Stimulated activated CD8-positive, alpha-beta memory T cell treated with anti-CD3 and anti-CD28 coated beads, Interleukin-12 subunit alpha, Interleukin-12 subunit beta, amount 100 ng/mL, for 1 hour (primary cell): ENCODE measurements at places on chromosomes 1 and 21.

DNA sequence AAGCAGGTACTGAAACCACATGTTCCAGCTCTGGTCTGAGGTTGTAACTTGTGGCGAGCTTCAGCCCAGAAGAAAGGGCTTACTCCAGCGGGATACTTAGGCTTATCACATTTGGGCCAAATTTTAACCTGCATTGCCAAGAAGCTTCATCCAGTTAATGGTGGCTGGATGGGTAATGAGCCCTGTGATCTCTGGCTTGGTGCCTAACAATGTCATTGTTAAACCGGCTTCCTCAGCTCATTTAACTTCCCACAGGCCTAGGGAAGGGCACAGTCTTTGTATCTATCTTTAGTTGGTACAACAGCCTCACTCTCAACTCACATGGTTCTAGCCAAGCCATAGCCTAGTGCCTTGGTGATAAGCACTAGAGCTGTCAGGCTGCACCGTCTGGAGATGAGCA is 43.6 kb upstream of the CCDC190 start:
- DNase-seq = no peak

DNA sequence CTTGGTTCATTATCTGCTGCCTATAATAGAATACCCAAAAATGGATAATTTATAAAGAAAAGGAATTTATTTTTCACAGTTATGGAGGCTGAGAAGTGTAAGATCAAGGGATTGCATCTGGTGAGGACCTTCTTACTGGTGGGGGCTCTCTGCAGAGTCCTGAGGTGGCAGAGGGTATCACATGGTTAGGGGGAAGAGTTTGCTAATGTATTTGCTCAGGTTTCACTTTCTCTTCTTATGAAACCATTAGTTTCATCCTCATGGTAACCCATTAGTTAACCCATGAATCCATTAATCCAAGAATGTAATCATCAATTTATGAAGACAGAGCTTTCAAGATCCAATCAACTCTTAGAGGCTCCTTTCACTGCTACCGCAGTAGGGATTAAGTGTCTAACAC is 120.6 kb downstream of the DNM3 start:
- DNase-seq = no peak

DNA sequence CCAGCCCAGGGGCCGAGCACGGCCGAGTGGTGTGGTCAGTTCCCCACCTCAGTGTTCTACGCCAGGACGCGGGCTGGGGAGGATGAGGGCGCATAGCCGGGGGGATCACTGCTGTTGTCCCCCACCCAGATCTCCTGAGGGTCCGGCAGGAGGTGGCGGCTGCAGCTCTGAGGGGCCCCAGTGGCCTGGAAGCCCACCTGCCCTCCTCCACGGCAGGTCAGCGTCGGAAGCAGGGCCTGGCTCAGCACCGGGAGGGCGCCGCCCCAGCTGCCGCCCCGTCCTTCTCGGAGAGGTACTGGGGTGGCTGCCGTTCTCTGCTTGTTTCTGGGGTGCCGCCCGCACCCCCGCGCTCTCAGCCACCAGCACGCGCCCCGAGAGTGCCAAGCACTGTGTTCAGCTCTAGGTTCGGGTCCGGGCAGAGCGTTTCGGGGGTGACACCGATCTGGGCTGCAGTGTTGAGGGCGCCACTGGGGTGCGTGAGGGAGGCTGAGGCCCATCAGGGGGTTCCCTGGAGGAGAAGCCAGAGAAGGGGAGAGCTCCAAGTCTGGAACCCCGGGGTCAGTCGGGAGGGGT is 17.4 kb downstream of the SAMD11 start:
- DNase-seq = no peak

DNA sequence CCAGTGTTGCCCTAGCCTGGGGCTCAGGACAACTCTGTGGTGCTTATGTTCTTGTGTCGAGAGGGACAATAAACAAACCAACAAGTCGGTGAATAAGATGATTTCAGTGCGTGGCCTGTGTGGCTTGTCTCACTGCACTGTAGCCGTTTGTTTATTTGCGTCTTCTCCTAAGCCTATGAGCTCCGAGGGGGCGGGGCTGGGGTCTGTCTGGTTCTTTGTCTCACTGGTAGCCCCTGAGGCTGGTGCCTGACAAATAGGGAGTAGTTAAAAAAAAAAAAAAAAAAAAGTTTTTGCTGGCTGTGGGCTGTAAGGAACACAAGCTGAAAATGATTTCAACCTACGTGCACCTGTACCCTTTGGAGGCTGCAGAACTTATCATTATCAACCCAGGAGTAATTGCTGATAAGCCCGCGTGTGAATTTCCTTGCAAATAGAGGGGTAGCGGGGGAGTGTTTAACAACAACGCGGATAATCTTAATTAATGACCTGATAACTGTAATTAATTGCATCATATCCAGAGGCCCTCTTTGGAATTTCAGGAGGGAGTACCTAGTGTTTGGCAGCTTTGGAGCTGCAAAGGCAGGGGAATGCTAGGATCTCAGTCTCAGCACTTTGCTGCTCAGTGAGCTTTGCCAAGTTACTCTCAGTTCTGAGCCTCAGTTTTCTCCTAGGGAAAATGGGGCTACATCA is 925 bp upstream of the ARHGEF10L start:
- no peak for DNase-seq

- no peak for DNase-seq
These were observed 20.6 kb upstream of the RCAN3 start for GRCh38 chr1:24481843-24482610.

DNA sequence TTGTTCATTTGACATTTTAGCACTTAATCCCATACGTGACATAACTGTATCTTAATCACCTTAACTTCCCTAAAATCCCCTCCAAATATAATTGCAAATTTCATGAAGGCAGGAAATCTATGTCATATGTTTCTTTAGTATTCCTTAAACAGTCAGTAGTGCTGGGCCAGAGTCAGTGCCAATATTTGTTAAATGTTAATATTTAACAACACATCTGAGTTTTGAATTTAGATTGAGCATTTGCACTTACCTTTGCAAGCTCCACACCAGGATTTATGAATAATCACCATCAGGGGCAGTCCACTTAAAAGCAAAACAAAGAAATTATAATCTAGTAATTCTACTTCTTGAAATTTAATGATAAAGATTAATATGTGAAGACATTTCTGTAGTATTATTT is 5.3 kb downstream of the KTI12 start:
- no peak for DNase-seq

DNA sequence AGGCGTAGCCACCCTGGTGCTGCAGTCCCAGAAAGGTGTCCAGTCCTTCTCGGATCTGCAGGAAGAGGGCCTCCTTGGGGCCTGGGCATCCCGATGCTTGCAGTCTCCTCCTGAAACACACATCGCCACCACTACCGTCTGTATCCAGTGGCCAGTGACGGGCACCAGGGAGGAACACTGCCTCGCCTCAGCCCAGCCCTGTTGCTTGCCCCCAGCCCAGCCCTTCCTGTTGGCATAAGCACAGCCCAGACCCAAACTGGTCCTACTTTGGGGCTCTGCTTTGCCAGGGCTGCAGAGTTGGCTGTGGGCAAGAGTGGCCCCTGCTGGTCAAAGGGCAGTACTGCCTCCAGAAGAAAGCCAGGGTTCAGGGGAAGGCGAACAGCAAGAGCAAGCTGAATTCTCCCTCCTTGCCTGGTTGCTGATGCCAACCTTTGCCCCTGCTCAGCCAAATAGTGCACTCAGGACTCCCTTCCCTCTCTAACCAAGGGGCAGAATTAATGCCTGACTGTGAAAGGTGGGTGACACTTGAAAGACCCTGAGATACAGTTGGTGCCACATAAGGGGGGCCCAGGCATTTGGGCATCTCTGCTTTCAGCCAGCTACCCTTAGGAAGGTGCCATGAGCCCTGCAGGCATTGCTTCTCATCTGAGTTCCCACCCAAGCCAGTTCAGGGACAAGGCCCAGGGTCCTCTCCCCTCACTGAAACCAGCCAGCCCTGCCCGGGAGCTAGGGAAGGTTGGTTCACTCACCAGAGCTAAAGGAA is 11.1 kb upstream of the ARHGEF2 start:
- peak; percentile 62 for DNase-seq
